ENCODE measurements at places on chromosomes 7 and 10.

- peak; percentile 86 for DNase-seq
These were observed 12.4 kb downstream of the CPA5 start for GRCh38 chr7:130356876-130357611.

DNA sequence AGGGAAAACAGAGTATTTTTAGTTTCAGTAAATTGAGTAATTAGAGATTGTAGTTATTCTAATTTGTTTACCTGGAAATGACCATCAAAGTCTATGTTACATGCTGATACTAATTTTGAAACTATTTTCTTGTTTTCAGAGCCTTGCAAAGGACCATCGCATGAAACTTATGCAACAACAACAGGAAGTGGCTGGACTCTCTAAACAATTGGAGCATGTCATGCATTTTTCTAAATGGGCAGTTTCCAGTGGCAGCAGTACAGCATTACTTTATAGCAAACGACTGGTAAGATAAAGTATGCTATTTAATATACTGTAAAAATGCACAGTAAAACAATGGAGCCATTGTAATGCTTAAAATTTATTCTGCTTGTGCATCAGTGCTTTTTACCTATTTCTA is 78.5 kb downstream of the TRIM24 start:
- no peak for DNase-seq

- DNase-seq: no peak
These were observed 436.8 kb downstream of the PARD3 start for GRCh38 chr10:34378297-34378696.

GRCh38 chr7:142548978-142549377 is 200.3 kb upstream of the PRSS1 start:
- peak; percentile 46 for DNase-seq

Data from fibroblast of upper back skin (primary cell).